ENCODE measurements at places on chromosomes 13 and 19.

DNA sequence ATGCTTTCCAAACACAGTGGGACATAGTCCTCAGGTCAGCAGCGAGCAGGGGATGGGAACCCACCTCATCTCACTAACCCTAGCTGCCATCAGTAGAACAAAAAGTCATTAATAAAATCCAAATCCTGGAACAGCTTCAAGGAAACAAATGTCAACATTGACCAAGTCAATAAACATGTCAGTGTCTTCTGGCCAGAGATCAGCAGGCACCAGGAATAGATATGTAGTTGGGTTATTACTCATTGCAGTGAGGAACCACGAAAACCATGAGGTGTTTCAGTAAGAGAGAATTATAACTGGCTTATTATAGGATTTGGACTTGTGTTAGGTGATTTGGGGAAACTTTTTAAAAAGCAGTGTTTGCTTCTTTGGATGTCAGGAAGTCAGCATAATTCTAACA lies 17.1 kb upstream of the CD33 start:
- DNase-seq, result no peak

- no peak for DNase-seq
Observed at GRCh38 chr19:45100846-45101252, 7.9 kb downstream of the PPP1R37 start.

- DNase-seq, result no peak
Observed at GRCh38 chr19:29497686-29498436, 27.9 kb upstream of the VSTM2B start.

DNA sequence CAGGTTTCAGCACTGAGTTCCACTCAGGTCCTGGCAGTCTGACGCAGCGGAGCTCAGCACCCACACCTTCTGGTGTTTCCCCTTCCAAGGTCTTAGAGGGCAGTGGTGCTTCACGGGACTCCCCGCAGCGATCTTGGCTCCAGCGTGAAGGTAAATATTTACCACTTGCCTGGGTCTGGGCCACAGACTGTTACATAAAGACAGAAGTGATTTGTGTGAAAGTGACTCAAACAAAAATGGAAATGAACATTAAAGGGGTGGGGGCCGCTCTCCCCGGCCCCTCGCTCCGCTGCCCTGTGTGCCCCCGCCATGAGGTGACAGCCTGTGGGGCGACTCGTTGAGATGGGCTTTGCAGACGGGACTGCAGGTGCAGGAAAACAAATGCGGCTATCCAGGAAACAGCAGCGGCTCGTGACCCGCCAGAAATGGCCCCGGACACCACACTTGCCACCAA lies 55.0 kb downstream of the GGACT start:
- DNase-seq, result no peak

GRCh38 chr13:48249018-48249417 lies 16.0 kb downstream of the ITM2B start:
- DNase-seq, result no peak

GRCh38 chr19:54739587-54740497 lies 1.5 kb downstream of the KIR2DL3 start:
- DNase-seq, result no peak

DNA sequence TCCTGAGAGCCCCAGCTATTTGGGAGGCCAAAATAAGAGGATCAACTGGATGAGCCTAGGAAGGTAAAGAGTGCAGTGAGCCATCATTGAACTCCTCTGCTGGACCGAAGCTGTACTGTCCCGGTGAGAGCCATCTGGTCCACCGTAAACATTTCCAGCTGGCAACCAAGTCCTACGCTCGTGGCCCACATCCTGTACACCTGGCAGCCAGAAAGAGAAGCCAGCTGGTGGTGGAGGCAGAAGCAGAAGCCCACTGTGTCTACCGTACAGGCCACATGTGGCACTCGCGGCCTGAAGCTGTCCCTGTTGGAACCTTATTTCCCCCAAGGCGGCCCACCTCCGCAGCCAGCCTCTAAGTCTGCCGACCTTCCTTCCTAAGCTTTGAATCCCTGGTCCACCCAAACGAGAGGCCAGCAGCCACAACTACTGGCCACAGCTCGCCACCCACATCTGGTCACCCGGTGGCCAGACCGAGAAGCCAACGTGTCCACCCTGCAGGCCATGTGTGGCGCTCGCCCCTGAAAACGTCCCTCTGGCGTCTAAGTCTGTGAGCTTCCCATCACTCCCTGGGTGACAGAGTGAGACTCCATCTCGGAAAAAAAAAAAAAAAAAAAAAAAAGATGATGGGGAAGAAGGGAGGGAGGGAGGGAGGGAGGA lies 14.2 kb upstream of the ZNF91 start:
- no peak for DNase-seq

GRCh38 chr13:46749951-46750350 lies 47.0 kb downstream of the ESD start:
- DNase-seq, result no peak

- DNase-seq, result no peak
Observed at GRCh38 chr13:46605076-46605824, 52.3 kb downstream of the LRCH1 start.

DNA sequence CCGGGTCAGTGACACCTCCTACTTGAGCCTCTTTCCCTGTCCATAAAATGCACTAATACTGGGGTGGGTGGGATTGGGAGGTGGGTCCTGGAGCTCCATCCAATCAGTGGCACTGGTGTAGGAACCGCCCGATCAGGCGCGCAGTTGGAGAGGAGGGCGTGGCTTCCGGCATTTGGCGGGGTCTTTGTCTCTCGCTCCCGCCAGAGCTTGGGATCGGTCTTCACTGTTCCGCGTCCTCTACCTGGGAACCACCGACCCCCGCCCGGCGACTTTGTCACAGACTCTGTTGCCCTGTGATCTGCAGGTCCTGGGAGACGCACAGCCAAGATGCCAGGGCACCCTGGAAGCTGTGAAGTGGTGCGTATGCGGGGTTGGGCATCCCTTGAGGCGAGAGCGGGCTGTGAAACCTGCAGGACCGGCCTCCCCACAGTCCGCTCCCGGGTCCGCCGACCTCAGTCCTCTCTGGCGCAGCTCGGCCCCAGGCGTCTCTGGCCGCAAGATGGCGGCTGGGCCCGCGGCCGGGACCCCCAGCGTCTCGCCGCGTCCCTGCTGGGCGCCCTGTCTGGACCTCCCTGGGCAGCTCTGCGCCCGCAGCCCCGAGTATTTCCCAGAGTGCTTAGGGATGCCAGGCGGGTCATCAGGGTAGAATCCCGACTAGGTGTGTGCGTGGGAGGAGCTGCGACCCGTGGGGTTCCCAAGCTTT lies 41.6 kb upstream of the ZNF730 start:
- peak; percentile 86 for DNase-seq

DNA sequence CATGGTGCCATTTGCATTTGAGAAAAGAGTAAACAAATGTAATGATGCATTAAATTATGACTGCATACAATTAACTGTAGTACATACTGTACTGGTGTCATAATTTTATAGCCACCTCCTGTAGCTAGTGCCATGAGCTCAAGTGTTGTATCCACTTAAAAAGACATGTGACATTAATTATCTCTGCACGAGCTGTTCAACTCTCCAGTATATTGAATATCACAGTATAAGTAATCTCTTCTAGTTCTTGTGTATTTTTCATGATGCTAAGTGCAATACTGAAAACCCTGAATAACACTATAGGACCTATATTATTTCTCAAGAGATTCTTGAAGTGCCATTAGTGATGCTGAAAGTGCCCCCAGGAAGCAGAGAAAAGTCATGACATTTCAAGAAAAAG lies 387.3 kb downstream of the PCDH17 start:
- DNase-seq, result no peak

GRCh38 chr13:42064259-42064658 lies 15.8 kb downstream of the DGKH start:
- DNase-seq, result no peak

- peak; percentile 59 for DNase-seq
Observed at GRCh38 chr19:42129399-42130253, 2.6 kb downstream of the POU2F2 start.

- no peak for DNase-seq
Observed at GRCh38 chr13:56622840-56623239, 517.9 kb upstream of the PRR20A start.

DNA sequence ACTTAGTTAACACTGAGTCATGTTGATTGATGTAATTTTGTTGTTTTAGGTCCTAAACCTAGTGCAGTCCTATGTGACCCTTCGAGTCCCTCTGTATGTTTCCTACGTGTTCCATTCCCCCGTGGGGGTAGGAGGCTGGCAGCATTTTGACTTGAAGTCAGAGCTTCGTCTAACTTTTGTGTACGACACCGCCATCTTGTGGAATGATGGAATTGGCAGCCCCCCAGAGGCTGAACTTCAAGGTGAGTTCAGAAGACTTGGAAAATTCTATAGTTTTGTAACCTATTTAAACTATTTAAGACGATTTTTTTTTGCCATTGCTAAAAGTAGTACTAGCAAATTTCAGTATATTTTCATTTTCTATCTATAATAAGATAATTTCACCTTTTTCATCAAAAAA lies 117.9 kb downstream of the STOML3 start:
- DNase-seq, result peak; percentile 52

DNA sequence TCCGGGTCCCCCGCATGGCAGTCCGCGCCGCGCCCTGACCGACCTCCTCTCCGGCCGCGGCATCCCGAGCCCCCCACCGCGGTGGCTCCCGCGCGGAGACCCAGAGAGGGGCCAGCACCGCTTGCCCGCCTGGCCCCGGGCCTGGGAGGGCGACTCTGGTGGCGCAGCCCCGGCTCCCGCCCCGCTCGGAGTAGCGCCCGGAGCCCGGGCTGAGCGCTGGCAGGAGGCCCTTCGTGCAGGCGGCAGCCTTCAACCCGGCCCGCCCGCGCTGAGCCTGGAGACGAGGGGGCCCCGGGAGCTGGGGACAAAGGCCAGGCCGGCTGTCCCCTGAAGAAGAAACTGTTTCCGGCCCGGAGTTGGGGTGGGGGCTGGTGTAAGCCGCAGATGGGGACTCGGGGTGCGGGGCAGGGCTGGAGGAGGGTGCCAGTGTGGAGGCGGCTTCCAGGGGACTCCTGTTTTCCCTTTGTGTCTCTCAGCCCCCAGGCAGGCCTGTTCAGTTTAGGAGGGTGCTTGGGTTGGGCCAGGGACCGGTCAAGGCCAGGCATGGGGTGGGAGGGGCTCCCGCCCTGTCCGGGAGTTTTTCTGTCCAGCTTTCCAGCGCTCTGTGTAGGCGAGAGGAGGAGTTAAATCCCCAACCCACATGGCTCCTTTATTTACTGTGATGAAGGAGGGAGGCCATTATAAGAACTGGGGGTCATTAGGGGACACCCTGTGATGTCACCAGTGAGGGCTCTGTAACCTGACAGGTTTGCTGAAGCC lies 935 bp downstream of the LRP3 start:
- peak; percentile 62 for DNase-seq

GRCh38 chr13:74306496-74306895 lies 172.3 kb upstream of the KLF12 start:
- DNase-seq, result no peak

DNA sequence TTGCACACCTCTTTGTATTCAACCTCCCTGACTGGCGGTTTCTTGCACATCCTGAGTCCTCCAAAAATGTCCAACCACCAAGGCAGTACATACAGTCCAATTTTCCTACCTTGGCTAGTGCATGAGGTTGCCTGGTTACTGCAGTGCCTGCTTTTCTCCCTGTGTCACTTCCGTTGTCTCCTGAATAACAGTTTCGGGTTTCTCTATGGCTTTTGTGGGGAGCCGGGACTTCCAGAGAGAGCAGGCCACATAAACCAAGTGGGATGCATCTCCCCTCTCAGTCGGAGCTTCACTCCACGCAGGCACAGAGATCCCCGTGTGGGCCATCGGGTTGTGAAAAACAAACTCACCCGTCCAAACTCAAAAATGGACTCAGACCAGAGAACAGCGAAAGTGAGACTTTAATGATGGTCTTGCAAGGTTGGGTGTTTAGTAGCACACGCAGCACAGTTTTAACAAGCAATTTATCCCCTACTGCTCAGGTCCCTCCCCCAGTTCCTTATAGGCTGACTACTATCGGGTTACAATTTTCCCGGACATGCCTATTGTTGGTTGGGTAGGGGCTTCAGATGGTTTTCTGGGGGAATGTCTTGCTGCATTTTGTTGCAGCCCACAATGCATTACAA lies 173.1 kb downstream of the POU4F1 start:
- no peak for DNase-seq

DNA sequence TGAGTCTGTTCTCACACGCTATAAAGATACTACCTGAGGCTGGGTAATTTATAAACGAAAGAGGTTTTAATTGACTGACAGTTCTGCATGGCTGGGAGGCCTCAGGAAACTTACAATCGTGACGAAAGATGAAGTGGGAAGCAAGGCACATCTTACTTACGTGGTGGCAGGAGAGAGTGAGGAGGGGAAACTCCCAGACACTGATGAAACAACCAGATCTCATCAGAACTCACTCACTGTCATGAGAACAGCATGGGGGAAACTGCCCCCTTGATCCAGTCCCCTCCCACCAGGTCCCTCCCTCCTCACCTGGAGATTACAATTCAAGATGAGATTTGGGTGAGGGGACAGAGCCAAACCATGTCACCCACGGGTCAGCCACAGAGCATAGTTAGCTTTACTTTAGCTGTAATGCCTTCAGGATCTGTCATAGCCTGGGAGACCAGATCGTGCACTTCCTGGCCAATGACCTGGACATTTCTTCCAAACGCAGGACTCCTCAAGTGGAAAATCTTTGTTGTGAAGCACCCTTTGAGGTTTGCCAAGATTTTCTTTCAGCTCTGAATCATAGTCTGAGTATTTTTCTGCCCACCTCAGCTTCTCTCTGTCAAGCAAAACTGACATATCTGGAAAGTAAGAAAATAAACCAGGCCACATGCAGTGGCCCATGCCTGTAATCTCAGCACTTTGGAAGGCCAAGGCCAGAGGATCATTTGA lies 25.2 kb upstream of the HIF3A start:
- no peak for DNase-seq

DNA sequence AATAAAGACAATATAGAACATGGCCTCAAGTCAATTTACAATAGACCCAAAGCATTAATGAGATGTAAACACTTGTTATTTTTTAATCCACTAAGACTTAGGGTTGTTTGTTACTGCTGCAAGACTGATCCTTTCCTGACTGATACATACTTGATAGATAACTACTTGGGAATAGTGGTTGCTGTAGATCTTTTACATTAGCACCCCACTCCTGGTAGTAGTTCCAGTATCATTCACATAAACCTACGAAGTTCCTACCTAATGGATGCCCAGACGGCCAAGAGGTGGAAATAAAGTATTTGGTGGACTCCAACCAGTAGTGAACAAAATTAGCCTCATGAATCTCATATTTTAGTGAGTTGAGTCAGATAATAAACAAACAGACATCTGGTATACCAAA lies 26.9 kb downstream of the ADGRE1 start:
- no peak for DNase-seq

GRCh38 chr19:51810223-51810622 lies 15.3 kb downstream of the FPR3 start:
- DNase-seq, result no peak

GRCh38 chr13:65855242-65855805 lies 1374.8 kb downstream of the PCDH9 start:
- no peak for DNase-seq
